Stomach (tissue), 19 donors: ENCODE measurements at places on chromosomes 4 and X. TPM values are rescaled to one million over a fixed set of nuclear protein-coding genes. Genes with fewer than 3 reads are reported as not detected.

The SCD5 gene
- total RNA-seq: 35.9 TPM

The HGFAC gene
- total RNA-seq: not detected

- H3K4me1 ChIP-seq: peaks cover 30% of the 10 kb centered on the region
- H3K36me3 ChIP-seq: no peaks in the 10 kb centered on the region
- no peak for DNase-seq
- H3K4me3 ChIP-seq: no peak overlapping the region
- no peaks in the 10 kb centered on the region for H3K27me3 ChIP-seq
These were observed 71.0 kb downstream of the MGST2 start for GRCh38 chr4:139736661-139737060.

DNA sequence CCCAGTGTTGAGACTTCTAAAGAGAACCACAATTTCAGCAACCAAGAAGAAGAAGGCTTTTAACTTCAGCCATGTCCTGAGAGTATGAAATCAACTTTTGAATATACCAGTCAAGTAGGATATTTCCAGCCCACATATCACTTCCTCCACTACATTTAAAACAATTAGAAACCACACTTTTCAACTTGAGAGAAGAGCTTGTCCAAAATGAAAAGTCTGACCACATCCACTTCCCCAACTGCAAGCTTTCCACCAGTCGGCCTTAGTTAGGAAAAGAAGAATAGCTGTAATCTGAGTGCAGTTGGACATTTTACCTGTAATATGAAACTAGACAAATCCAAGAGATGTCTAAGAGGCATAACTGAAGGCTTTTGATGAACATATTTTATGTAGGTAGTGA lies 101.9 kb upstream of the SLC7A11 start:
- H3K27me3 ChIP-seq: no peaks in the 10 kb centered on the region
- H3K36me3 ChIP-seq: no peaks in the 10 kb centered on the region
- no peak overlapping the region for H3K4me3 ChIP-seq
- no peak overlapping the region for H3K27ac ChIP-seq
- no peaks in the 10 kb centered on the region for H3K4me1 ChIP-seq
- no peak for DNase-seq

The PRSS12 gene
- total RNA-seq: 0.45 TPM

The INTU gene
- 27.4 TPM for total RNA-seq

GRCh38 chr4:32010221-32010620 lies 1290.1 kb downstream of the PCDH7 start:
- H3K4me1 ChIP-seq: no peaks in the 10 kb centered on the region
- H3K36me3 ChIP-seq: no peaks in the 10 kb centered on the region
- H3K27me3 ChIP-seq: no peaks in the 10 kb centered on the region

The RAB40AL gene
- not detected for total RNA-seq

GRCh38 chr4:31655328-31655727 lies 935.2 kb downstream of the PCDH7 start:
- no peak overlapping the region for H3K27ac ChIP-seq
- no peaks in the 10 kb centered on the region for H3K4me1 ChIP-seq
- H3K4me3 ChIP-seq: no peak overlapping the region
- H3K27me3 ChIP-seq: no peaks in the 10 kb centered on the region
- no peaks in the 10 kb centered on the region for H3K36me3 ChIP-seq
- DNase-seq: no peak

- H3K27me3 ChIP-seq: no peaks in the 10 kb centered on the region
- H3K36me3 ChIP-seq: no peaks in the 10 kb centered on the region
- H3K4me1 ChIP-seq: peaks cover 27% of the 10 kb centered on the region
- DNase-seq: no peak
- H3K4me3 ChIP-seq: no peak overlapping the region
These were observed 11.5 kb downstream of the XIAP start for GRCh38 chrX:123871309-123871708.

The RTL3 gene
- not detected for total RNA-seq

The CEP135 gene
- 15.4 TPM for total RNA-seq

- H3K27ac ChIP-seq: no peak overlapping the region
- no peaks in the 10 kb centered on the region for H3K36me3 ChIP-seq
- no peaks in the 10 kb centered on the region for H3K27me3 ChIP-seq
- H3K4me1 ChIP-seq: no peaks in the 10 kb centered on the region
- DNase-seq: no peak
- H3K4me3 ChIP-seq: no peak overlapping the region
These were observed 29.0 kb downstream of the TFDP3 start for GRCh38 chrX:133189195-133189594.

DNA sequence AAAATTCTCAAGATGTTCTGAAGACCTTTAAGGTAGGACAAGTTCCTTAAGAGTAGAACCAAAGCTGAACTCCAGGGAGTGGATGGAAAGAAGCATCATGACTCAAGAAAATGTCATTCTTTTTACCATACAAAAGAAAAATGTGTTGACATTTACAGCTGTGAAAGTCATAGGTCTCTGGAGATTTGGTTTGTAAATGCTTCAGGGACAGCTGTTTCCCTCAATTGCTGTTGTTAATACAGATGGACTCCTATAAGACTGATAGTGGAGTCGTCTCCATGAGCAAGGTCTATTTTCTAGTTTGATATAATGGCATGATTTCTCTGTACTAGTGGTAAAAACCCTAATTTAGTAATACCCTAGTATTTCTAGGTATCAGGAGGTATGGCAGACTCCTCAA lies 101.7 kb downstream of the PHOX2B start:
- no peak overlapping the region for H3K4me3 ChIP-seq
- H3K4me1 ChIP-seq: peaks cover 12% of the 10 kb centered on the region
- H3K36me3 ChIP-seq: no peaks in the 10 kb centered on the region
- no peak overlapping the region for H3K27ac ChIP-seq
- peaks cover 5% of the 10 kb centered on the region for H3K27me3 ChIP-seq

- H3K4me3 ChIP-seq: no peak overlapping the region
- no peaks in the 10 kb centered on the region for H3K36me3 ChIP-seq
- no peak overlapping the region for H3K27ac ChIP-seq
These were observed 69.3 kb downstream of the YIPF6 start for GRCh38 chrX:68568136-68568535.

DNA sequence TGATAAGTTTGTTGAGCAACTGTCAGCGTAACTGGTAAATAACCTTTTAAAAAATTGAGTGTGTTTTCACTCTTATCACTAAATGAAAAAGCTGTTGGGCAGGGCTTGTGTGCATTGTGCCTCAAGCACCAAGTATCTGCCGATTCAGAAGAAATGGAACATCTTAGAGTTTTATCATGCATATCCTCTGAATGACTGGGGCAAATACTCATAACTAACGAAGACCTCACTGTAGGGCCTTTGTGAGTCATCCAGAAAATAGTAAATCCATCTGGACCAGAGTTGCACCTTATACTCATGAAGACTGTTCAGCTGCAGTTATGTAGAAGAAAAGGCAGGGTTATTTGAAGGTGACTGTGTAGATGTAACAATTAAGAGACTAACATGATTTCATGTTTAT lies 222.1 kb downstream of the CAMK2D start:
- no peak overlapping the region for H3K27ac ChIP-seq
- no peak for DNase-seq
- peaks cover 4% of the 10 kb centered on the region for H3K36me3 ChIP-seq
- H3K4me1 ChIP-seq: no peaks in the 10 kb centered on the region
- no peaks in the 10 kb centered on the region for H3K27me3 ChIP-seq

DNA sequence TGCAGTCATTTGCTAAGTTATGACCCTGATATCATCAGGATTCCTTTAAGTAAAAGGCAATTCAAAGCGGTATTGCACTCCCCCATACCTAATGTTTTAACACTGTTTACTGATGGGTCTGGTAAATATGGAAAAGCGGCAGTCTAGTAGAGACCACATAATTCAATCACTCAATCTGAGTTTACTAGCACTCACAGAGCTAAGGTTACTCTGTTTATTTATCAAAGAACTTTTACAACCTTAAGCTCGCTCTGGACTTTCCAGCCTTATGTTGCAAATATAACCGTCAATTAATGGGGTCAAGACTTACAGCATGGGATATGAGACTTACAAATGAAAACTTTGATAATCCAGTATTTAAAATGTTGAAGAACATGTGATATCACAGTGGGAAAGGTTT lies 124.5 kb upstream of the ZCCHC13 start:
- no peaks in the 10 kb centered on the region for H3K36me3 ChIP-seq
- H3K4me3 ChIP-seq: no peak overlapping the region
- DNase-seq: no peak
- H3K4me1 ChIP-seq: peaks cover 12% of the 10 kb centered on the region

GRCh38 chrX:47296766-47297365 lies 64.1 kb downstream of the USP11 start:
- H3K36me3 ChIP-seq: no peaks in the 10 kb centered on the region
- no peaks in the 10 kb centered on the region for H3K27me3 ChIP-seq
- no peaks in the 10 kb centered on the region for H3K4me1 ChIP-seq
- no peak overlapping the region for H3K4me3 ChIP-seq
- DNase-seq: no peak

- peaks cover 5% of the 10 kb centered on the region for H3K27me3 ChIP-seq
- no peaks in the 10 kb centered on the region for H3K36me3 ChIP-seq
- no peak overlapping the region for H3K27ac ChIP-seq
- H3K4me3 ChIP-seq: no peak overlapping the region
- no peaks in the 10 kb centered on the region for H3K4me1 ChIP-seq
These were observed 34.0 kb upstream of the GNPDA2 start for GRCh38 chr4:44760142-44760898.

GRCh38 chrX:48689208-48689920 lies 5.8 kb downstream of the WAS start:
- H3K4me1 ChIP-seq: no peaks in the 10 kb centered on the region
- no peaks in the 10 kb centered on the region for H3K27me3 ChIP-seq
- H3K36me3 ChIP-seq: no peaks in the 10 kb centered on the region
- no peak for DNase-seq
- no peak overlapping the region for H3K4me3 ChIP-seq

DNA sequence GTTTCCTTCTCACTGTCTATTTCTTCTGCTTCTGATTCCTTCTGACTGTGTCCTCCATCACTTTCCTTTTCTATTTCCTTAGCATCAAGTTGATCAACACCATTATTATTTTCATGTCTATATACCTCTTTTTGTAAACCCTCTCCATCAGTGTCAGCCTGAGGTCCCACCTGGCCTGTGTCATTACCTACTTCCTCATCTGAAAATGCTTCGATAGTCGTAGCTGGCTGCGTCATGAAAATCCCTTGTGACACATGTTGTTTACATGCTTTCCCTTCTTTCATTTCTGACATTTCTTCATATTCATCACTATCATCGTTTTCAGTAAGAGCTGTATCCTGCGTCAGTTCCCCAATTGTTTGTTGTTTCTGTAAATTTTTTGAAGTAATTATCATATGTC lies 39.6 kb downstream of the RPGR start:
- no peak overlapping the region for H3K27ac ChIP-seq
- no peak overlapping the region for H3K4me3 ChIP-seq
- H3K4me1 ChIP-seq: no peaks in the 10 kb centered on the region
- H3K27me3 ChIP-seq: no peaks in the 10 kb centered on the region

- no peaks in the 10 kb centered on the region for H3K27me3 ChIP-seq
- no peak for DNase-seq
- H3K4me1 ChIP-seq: peaks cover 23% of the 10 kb centered on the region
- no peaks in the 10 kb centered on the region for H3K36me3 ChIP-seq
- H3K27ac ChIP-seq: no peak overlapping the region
These were observed 9.7 kb downstream of the RAP2C start for GRCh38 chrX:132209527-132209926.

DNA sequence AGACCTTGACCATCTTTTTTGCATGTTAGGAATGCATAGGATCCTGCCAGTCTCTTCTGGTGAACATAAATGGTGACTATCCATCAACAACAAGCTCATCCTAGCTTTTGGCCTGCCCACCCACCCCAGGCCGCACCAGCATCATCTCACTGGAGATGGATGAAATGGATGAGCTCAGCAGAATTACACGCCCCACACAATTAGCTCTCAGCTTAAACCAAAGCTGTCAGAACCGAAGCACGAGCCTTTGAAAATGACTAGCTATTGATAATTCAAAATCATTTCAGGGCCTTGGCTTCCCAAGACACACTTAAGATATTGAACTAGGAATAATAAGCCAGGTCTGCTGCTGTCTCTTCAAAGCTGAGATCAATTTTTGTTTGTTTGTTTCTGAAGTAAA lies 62.5 kb upstream of the MND1 start:
- no peak overlapping the region for H3K27ac ChIP-seq
- H3K27me3 ChIP-seq: no peaks in the 10 kb centered on the region

The IQSEC2 gene
- total RNA-seq: 2.9 TPM

DNA sequence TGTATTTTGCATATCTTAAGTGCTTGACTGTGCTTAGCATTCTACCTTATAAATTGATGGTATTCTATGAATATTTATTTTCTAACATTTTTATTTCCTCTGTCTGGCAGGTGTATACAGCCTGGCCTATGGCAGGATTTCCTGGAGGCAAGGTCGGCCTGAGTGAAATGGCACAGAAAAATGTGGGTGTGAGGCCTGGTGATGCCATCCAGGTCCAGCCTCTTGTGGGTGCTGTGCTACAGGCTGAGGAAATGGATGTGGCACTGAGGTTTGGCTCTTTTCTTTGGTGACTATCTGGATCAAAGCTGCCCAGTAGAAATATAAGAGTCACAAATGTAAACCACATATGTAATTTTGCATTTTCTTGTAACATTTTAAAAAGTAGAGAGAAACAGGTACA lies 6.5 kb upstream of the NUDT6 start:
- peaks cover 19% of the 10 kb centered on the region for H3K4me1 ChIP-seq
- H3K27me3 ChIP-seq: no peaks in the 10 kb centered on the region
- H3K27ac ChIP-seq: no peak overlapping the region
- no peak for DNase-seq
- peaks cover 39% of the 10 kb centered on the region for H3K36me3 ChIP-seq

DNA sequence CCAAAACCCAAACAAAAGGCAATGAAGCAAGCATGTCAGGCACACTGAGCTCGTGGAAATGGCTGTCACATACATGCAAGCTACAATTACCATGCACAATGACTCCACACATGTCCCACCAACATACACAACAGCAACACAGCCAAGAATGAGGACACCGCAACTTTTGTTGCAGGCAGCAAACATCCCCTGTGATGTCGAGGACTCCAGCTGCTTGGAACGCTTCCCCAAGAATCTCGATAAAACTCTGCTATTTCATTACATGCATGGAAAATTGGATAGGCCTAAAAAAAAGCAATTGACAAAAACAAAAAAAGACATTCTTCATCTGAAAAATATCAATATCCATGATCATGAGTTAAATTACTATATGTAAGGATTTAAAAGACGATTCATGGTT lies 11.8 kb downstream of the ANOS1 start:
- no peaks in the 10 kb centered on the region for H3K36me3 ChIP-seq
- H3K27me3 ChIP-seq: no peaks in the 10 kb centered on the region
- DNase-seq: no peak
- no peak overlapping the region for H3K27ac ChIP-seq
- H3K4me1 ChIP-seq: no peaks in the 10 kb centered on the region

DNA sequence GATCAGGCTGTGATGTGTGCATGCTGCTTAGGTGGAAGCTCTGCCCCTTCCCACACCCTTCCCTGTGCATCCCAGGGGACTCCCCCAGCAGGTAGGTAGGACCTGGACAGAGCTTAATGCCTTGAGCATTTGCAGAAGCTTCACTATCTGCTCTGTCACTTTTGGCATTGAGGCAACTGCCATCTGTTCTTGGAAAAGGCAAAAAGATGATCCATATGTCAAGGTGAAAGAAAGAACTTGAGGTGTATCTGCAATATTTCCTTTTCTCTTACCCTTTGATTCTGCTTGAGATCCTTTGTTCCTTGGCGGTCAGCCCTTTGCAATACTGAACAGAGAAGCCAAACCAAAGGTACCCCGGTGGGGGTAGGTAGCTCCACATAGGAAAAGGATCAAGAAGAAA lies 37.1 kb upstream of the TBC1D9 start:
- H3K27me3 ChIP-seq: no peaks in the 10 kb centered on the region
- no peak overlapping the region for H3K4me3 ChIP-seq

The HELT gene
- total RNA-seq: not detected

The PLRG1 gene
- 1.2 TPM for total RNA-seq
